ENCODE measurements at places on chromosomes 1 and 21.

DNA sequence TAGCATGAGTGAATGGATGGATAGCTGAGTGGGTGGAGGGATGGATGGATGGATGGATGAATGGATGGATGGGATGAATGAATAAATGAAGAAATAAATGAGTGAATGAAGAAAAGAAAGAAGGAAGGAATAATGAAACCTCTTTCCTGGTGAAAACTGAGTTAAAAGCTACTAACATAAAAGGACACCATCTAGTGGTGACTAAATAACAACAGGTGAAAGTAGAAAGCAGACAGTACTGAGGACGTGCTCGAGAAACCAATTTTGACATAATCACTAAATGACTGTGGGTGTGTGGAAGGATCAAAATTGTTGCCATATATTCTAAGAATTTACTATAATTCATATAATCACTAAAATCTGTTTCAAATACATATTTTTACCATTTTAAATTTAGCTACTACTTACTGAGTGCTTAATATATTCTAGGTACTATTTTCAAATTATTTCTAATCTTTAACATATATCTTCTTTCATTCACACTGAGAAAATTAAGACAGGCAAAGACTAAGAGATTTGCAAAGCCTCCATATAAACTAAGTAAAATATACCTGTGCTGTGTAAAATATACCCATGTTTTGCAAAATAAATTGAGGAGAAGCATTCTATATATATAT is 522.9 kb downstream of the LRRIQ3 start:
- DNase-seq, result no peak

DNA sequence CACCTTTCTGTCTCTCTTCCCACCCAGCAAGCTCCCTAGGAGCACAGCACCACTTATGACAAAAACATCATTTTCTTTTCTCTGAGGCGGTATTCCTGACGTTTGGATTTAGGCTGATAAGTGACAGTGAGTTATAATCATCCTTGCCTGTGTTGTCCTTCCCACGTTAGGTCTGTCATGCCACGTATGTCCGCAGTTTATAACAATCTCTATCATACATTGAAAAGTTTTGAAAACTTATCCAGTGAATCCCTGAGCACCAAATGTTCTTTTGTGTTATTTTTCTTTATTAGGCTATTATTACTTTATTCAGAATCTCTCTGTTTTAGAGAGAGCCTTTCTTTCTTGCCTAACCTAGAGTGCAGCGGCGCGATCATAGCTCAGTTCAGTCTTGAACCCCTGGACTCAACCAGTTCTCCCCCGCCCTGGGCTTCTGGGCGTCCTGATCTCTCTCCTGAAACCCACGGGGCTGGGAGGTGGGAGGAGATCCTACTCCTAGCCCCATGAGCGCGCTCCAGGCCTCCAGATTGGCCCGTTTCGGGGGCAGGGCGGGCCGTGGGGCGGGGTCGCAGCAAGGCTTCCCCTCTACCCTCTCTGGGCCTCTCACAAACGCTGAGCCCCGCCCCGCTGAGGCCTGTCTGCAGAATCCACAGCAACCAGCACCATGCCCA is at the start of gene GSTM2:
Gene GSTM2 (plus strand): TSS at position 606 of the 671 bp plus-strand sequence. CDS start 59 bp downstream, at position 665.
- peak; percentile 81 for DNase-seq

DNA sequence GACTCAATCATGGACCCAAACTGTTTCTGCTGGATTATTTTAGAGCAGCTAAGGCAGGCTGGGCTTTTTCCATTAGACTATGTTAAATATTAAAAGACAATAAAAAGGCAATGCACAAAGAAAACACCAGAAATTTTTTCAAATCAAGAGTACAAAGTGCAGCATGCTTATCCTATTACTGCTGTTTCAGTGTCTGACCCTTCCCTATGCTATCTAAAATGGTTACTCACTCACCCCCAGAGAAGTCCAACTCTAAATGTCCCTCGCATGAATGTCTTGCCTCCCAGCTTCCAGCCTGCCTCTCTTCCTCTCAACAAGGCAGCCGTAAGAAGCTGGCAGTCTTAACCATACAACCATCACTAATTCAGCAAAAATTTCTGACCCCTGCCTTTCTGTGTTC is 108.7 kb upstream of the SYT6 start:
- DNase-seq, result no peak

DNA sequence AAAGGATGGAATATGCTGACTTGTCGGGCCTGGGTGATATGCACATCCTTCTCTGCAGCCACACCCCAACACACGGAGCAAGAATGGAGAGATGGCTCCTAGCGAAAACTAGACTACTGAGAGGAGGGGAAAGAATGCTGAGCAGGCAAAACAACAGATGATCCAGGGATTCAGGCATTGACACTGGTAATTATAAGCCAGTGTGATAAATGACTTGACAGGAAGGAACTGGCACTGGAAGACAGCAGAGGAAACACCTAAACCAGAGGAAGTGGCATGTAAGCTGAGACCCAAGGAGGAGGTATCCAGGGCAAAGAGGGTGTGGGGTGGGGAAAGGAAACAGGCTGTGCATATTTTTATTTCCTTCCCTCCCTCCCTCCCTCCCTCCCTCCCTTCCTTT is 31.7 kb upstream of the KHDRBS1 start:
- DNase-seq, result peak; percentile 29

GRCh38 chr1:74340656-74341055 is 105.5 kb downstream of the TNNI3K start:
- DNase-seq, result no peak

DNA sequence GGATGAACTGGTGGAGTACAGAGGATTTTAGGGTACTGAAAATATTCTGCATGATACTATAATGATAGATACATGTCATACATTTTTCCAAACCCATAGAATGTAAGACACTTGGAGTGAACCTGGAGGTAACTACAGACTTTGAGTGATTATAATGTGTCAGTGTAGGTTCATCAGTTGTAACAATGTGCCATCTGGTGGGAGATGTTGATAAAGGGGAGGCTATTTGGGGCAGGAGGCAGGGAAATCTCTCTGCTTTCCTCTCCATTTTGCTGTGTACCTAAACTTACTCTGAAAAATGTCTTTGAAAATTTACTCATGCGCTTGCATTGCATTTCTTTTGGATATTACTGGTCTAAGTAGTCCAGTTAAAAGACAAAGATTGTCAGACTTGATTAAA is 35.2 kb downstream of the PTBP2 start:
- peak; percentile 11 for DNase-seq
